ENCODE measurements at places on chromosomes 7 and 10. TPM values are rescaled to one million over a fixed set of nuclear protein-coding genes. Genes with fewer than 3 reads are reported as not detected.

The ADAP1 gene
- 29.8 TPM for total RNA-seq

DNA sequence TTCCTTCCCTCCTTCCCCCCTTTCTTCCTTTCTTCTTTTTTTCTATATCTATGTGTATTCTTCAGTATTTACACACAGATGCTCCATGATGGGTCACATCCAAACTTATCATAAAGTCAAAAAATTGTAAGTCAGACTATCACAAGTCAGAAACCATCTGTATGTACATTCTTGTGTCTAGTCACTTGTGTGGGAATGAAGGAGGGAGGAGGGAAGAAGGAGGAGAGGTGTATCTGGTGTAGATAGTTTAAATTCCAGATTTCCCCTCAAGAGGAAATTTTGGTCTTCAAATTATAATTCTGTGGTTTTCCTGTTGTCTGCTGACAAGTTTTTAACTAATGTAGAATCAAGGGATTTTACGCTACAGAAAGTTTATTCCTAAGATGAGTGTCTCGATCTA lies 287.2 kb downstream of the ETV1 start:
- DNase-seq, result no peak

DNA sequence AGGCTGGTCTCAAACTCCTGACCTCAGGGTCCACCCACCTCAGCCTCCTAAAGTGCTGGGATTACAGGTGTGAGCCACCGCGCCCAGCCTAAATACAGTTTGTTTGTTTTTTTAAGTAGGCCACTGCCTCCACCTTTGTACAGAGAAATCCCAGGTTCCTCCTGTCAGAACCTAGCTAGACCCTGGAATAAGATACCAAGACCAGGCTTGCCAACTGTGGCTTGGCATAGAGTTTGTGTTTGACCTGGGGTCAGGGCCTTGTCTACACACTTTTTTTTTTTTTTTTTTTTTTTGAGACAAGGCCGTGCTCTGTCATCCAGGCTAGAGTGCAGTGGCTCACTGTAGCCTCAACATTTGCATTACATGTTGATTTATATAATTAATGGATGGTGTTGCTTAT lies 34.3 kb upstream of the DNAH11 start:
- DNase-seq, result no peak

The CNPY4 gene
- 52.4 TPM for total RNA-seq

The TUBGCP2 gene
- total RNA-seq, result 56.4 TPM

The ZNF273 gene
- 10.9 TPM for total RNA-seq

GRCh38 chr7:17530741-17531421 lies 232.4 kb downstream of the AHR start:
- no peak for DNase-seq

GRCh38 chr7:134891262-134891695 lies 95.0 kb upstream of the AGBL3 start:
- no peak for DNase-seq

DNA sequence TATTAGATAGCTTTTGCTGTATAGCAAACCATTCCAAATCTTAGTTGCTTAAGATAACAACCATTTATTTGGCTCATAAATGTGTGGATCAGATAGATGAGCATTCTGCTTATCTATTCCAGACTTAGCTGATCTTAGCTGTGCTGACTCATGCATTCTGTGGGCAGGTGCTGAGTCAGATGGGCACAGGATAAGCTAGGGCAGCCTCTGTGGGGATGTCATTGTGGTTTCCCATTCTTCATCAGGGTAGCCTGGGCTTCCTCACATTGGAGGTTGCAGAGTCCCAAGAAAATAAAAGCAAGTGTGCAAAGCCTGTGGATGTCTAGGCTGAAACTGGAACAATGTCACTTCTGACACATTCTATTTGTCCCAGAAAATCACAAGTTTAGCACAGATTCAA lies 917.0 kb downstream of the TYW1 start:
- no peak for DNase-seq

DNA sequence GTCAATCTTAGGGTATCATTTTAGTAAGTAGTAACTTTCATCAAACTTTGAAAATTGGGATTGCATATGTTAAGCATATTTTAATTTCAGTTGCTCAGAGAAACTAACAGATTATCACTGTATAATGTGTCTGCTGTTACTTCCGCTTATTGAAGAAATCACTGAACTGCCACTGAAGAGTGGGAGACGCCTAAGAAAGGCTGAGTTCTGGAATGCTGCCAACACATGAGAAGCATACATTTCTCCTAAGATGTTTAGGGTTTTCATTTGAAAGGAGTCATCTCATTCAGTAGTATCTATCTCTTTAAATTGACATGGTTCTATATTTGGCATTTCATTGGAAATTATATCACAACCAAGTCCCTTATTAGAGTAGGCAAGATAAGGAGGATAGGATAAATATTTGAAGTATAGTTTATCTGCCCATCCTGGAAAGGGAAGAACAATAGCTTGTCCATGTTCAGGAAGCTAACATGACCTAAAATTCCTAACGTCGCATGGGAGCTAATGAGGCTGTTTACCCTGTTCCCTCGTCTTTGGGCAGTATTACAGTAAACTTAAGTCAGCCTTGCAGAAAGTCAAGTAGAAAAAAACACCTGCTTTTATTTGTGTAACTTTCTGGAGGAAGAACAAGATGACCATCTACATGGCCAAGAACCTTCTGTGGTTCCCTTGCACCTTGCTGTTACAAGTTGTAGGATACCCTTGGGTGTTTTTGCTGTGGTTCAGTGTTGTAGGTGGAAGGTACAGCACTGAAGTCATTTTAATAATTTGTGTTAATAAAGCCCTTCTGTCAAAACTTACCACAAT lies 67.3 kb downstream of the NHLRC2 start:
- no peak for DNase-seq

DNA sequence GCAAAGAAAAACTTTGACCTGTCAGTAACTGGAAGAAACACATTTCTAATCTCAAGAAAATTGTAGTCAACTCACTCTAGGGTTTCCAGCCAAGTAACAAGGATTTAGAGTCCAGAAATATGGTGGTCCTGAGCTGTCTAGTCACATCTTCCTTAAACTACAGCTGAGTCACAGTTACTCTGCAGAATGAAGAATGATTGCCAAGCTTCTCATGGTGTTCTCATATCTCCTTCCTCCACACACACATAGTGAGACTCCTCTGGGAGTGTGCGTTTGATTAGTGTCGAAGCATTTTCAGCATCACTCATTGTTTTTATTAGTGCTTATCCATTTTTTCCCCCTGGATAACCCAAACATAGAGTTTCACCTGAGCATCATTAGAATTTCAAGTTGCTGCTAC lies 93.1 kb upstream of the CXCL12 start:
- DNase-seq, result no peak

The PDCD11 gene
- 45.1 TPM for total RNA-seq

The CFAP58 gene
- 0.34 TPM for total RNA-seq

DNA sequence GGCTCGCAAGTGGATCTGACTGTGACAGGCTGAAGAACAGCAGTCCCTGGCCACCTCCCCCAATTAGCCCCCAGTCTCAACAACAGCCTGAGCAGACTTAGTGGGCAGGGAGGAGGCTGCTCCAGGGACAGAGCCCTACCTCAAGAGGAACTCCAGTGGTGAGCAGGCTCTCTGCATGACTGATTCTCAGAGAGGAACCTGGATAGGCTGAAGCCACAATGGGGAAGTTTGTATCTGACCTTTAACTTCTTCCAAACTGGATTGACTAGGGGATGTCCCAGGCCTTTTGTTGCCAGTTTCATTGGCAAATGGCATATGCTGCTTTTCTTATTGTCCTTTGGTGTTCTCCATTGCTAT lies 93.0 kb downstream of the ARHGAP22 start:
- no peak for DNase-seq

The ADRB1 gene
- 0.91 TPM for total RNA-seq

- DNase-seq, result no peak
Observed at GRCh38 chr10:26249681-26250080, 33.1 kb downstream of the GAD2 start.

The KCNH2 gene
- 0.54 TPM for total RNA-seq

GRCh38 chr7:28681693-28682310 lies 269.5 kb downstream of the CREB5 start:
- DNase-seq, result no peak
